LHCN-M2 (cell line): ENCODE measurements at places on chromosomes 16 and 17. TPM values are rescaled to one million over a fixed set of nuclear protein-coding genes. Genes with fewer than 3 reads are reported as not detected.
A peak's percentile ranks its signal among the peaks of the same experiment; 100 is the strongest.

KANSL1 gene
- total RNA-seq = 16.5 and 26.3 TPM in 2 replicates

RGS11 gene
- total RNA-seq = 0.96 and 1.1 TPM in 2 replicates

SDR42E2 gene
- total RNA-seq = not detected in 2 replicates

AP2B1 gene
- 75.3 and 100 TPM in 2 replicates for total RNA-seq

TMC8 gene
- total RNA-seq = not detected in 2 replicates

TBKBP1 gene
- total RNA-seq = 3.8 and 5.4 TPM in 2 replicates

KRTAP4-5 gene
- not detected in 2 replicates for total RNA-seq

ITGAD gene
- not detected in 2 replicates for total RNA-seq

CD300LB gene
- total RNA-seq = not detected in 2 replicates

HOXB1 gene
- not detected in 2 replicates for total RNA-seq

RNF135 gene
- total RNA-seq = 17.6 and 18.3 TPM in 2 replicates

RPA1 gene
- total RNA-seq = 19.3 and 28.1 TPM in 2 replicates

KDM8 gene
- 4.5 and 4.6 TPM in 2 replicates for total RNA-seq

C16orf92 gene
- not detected in 2 replicates for total RNA-seq

NOTUM gene
- total RNA-seq = 0.75 and 0.90 TPM in 2 replicates

MFAP4 gene
- 0.13 and 0.40 TPM in 2 replicates for total RNA-seq

LRRC46 gene
- total RNA-seq = 0.45 and 1.4 TPM in 2 replicates

GRCh38 chr16:87369796-87370719 lies 13.5 kb downstream of the FBXO31 start:
- no peak for DNase-seq

GRCh38 chr17:59361916-59362810 lies 30.7 kb downstream of the YPEL2 start:
- peak; percentile 86 for DNase-seq

- DNase-seq = no peak
These were observed 196.8 kb downstream of the CNTNAP4 start for GRCh38 chr16:76474048-76474447.

- peak; percentile 40 for DNase-seq
These were observed 89.1 kb downstream of the CDH13 start for GRCh38 chr16:82715833-82716232.

GRCh38 chr16:73565263-73565662 lies 517.3 kb upstream of the ZFHX3 start:
- no peak for DNase-seq

GRCh38 chr16:55499281-55499680 lies 9.6 kb upstream of the LPCAT2 start:
- no peak for DNase-seq

GRCh38 chr17:9309216-9309615 lies 266.4 kb downstream of the STX8 start:
- no peak for DNase-seq

- DNase-seq = no peak
These were observed 21.1 kb upstream of the RPH3AL start for GRCh38 chr17:373613-374230.

- DNase-seq = no peak
These were observed 1344.4 kb downstream of the TP53TG3F start for GRCh38 chr16:34803683-34804416.

DNA sequence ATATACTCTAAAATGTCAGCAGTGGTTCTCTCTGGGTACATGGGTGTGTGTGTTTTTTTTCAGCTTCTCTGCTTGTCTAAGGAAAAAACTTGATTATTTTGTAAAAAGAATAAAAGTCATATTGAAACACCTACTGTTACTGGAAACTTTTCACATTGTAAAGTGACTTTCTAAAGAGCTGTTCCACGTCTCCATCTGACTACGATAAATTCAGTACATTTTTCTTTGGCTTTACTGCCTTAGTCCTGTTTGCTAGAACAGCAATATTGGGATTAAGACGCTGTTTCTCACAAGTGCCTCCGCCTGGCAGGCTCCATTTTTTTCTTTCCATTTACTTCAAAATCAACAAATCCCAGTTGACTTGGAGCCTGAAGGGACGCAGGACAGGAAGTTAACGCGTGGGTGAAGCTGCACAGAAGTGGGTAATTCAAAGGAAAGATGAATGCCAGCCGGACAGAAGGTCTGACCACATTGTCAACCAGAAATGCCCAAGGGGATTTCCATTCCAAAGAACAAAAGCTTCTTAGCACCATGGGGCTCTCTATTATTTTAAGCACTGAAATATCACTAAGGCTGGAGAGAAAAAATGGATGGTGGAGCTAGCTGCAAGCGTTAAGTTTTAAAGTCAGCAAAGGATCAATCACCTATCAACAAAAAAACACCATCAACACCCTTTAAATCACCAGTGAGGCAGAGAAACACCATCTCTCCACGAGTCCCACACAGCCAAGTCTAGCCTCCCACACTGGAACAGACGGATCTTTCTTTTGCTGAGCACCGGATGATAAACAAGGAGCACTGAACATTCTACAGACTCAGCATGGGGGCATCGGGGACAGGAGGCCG lies 8.4 kb downstream of the GLOD4 start:
- DNase-seq = no peak

DNA sequence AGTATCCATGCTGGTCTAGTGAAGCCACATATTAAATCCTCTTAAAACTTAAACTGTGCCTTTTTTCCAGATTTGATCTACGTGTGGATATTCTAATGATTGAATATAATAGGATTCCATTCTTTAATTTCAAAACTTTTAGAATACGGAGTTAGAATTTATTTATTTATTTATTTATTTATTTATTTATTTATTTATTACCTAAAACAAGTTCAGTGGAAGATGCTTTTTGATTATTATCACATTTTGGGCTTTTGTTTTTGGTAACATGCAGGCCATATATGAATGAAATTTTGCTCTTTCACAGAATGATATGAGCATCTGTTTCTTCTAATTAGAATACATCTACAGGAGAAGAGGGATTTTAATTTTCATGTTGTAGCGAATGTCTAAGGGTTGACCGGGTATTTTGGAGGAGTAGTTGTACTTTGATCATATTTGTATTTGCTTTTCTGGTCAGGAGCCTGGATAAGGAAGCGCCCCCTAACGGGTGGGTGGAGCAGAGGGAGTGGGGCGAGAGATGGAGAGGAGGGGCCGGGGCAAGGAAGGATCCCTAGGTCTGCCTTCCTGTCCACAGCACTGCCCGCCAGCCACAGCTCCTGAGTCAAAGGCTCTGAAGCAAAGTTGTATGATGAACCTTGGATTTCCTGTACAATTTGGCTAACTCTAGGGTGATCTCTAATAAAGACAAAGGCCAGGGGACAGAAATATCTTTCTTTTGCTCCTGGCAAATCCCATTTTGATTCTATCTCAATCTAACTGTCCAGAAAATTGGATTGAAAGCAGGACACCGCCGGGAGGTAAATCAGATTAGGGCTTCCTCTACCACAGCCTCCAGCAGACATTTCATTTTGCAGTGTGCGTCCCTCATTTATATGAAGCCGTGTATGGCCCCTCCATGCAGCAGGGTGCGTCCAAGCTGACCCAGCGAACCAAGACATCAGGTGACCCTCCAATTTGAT lies 149.1 kb downstream of the PRKCA start:
- DNase-seq = no peak

DNA sequence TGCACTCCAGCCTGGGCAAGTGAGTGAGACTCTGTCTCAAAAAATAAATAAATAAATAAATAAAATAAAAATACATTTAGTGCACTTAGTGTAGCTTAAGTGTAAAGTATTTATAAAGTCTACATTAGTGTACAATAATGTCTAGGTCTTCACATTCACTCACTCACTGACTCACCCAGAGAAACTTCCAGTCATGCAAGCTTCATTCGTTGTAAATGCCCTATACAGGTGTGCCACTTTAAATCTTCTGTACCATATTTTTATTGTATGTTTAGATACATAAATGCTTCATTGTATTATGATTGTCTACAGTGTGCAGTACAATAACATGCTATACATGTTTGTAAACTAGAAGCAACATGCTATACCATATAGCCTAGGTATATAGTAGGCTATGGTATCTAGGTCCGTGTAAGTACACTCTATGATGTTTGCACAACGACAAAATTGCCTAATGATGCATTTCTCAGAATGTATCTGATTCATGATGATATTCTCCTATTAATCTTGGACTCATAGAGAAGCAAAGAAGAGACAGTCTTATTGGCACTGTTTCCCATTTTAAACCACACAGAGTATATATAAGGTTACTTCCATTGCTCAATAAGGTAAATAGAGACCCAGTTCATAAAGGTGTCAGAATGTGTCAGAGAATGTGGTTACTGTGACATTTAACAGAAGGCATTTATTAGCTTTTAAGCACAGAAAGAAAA lies 1314.9 kb downstream of the CDH11 start:
- DNase-seq = no peak

DNA sequence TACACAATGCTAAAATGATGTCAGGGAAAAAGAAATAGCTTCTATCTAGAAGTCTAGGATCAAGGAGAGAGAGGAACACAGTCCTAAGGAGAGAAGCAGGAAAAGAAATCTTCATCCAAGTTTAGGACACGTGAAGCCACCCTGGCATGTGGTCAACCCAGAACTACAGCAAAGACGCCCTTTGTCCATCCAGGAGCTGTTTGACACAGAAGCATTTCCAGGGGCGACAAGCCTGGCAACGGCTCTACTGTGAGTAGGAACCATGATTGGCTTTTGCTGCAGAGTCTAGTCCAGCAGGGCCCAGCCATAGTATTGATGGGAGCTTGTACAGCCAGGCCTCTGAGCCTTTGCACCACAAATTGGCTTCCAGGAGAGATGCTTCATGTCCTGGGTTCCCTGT lies 185.4 kb upstream of the RPL38 start:
- DNase-seq = no peak

DNA sequence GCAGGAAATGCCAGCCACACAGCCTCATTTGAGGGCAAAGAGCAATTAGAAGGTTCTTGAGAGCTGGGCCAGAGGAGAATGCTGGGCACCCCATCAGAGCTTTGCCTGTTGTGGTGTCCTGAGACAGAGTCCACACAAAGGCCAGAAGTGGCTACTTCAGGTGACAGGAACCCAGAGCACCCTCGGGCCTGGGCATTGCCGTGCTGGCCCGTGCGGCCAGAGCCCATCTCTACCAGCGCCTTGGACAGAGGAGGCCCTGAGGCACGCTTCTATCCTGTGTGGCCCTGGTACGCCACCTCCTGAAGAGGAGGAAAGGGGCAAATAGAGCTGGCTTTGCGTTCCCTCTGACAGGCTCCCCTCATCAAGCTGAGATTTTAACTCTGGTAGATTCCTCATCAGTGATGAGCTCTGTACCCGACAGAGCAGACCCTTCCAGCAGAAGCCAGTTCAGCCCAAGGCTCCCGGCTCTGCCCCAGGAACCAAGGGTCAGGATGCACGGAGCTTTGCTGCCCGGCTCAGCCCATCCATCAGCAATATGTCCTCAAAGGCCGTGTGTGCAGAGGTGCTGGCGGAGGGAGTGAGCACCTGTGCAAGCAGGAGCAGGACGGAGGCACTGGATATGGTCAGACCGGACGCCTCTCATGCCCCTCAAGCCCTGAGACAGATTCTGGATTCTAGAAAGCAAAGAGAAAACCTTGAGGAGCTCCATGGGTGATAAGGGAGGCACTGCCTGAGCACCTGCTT lies 3.4 kb upstream of the RASD1 start:
- no peak for DNase-seq

DNA sequence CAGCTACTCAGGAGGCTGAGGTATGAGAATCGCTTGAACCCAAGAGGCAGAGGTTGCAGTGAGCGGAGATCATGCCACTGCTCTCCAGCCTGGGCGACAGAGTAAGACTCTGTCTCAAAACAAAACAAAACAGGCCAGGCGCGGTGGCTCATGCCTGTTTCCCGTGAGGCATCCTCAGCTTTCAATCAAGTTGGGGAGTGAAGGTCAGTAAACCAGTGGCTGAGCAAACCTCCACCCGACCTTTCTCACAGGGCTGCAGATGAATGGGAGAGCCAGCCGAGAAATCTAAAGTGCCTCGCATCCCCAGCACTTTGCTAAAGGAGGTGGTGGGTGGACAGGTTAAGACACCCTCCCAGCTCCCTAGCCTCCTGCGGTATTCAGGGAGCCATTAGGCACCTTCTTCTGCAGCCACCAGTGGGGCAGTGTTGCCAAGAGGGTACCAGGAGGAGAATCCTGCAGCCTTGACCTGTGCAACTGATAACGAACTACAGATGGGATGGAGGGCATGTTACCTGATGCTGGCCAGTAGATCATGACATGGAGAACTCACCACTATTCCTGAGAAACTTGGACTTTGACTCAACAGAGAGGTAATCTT lies 59.0 kb downstream of the KPNA2 start:
- DNase-seq = no peak

DNA sequence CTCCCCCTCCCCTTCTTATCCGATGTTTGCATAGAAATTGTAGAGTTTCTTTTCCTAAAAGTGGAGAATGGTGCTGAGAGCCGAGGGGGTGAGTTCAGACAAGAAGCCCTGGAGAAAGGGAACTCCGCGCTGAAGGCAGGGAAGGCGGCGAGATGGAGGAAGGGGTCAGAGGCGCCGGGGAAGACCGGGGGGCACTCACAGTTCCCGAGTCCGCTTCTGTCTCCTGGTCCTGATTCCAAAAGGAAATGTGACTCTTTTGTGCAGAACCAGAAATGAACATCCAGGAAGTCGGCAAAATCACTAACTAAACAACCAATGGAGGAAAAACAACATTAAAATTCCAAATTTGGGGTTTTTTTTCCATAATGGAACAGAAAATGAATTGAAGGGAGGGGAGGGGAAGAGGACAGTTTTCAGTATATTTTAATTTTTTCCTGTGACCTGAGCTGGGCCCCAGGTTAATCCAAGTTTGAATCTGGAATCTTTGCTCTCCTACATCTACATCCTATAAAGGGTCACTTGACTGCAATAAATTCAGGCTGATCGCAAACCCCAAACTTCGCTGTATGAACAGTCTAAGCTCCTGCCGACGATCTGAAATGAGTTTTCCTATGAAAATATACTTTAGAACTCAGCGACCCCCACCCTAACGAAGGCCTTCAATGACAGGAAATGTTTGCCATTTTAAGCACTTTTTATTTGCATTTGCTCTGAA lies 252.3 kb downstream of the C16orf95 start:
- no peak for DNase-seq

DNA sequence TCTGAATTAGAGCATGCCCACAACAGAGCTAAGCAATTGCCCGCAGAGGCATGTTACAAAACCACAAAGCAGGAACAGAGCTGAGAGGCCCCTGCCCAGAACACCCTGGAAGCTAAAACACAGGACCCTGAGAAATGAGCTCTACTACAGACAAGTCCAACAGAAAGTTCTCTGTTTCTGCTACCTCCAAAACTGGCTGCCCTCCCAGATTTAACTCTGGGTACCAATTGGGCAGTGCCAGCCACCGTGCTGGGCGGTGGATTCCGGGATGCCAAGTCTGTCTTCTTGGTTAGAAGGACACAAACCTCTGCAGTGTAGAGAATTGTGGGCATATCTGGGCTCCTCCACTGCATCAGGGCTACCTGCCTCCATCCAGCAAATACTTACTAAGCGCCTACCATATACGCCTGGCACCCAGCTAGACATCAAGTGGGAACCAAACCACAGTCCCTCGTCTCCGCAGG lies 1.0 kb downstream of the CMTM4 start:
- no peak for DNase-seq

GRCh38 chr17:47797797-47798196 lies 23.8 kb downstream of the OSBPL7 start:
- no peak for DNase-seq

- DNase-seq = no peak
These were observed 292.7 kb upstream of the TNRC6C start for GRCh38 chr17:77665833-77666232.

- DNase-seq = no peak
These were observed 47.1 kb downstream of the TEX2 start for GRCh38 chr17:64216000-64216337.

- no peak for DNase-seq
These were observed 777.0 kb downstream of the KCNJ18 start for GRCh38 chr17:22469101-22469880.

- no peak for DNase-seq
These were observed 83.6 kb downstream of the IRF8 start for GRCh38 chr16:85982563-85982939.
